ENCODE measurements at places on chromosomes 5 and 9. TPM values are rescaled to one million over a fixed set of nuclear protein-coding genes. Genes with fewer than 3 reads are reported as not detected.

DNA sequence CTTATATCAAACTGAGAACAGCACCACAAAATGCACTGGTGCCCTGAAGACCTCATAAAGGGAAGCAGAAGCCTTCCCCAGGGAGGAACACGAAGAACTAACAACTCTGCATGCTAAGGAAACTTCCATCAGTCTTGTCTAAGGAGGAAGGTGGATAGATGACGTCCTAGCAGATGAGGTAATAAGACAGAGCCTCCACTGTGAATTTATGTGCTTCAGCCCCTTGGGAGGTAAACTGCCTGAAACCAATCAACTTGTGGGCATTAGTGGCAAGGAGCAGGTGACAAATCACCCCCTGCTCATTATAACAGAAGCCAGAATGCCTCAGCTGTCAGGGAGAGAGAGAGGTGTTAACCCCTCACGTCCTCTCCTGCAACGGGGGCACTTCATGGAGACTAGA lies 48.9 kb upstream of the SPIN1 start:
- DNase-seq = no peak

DNA sequence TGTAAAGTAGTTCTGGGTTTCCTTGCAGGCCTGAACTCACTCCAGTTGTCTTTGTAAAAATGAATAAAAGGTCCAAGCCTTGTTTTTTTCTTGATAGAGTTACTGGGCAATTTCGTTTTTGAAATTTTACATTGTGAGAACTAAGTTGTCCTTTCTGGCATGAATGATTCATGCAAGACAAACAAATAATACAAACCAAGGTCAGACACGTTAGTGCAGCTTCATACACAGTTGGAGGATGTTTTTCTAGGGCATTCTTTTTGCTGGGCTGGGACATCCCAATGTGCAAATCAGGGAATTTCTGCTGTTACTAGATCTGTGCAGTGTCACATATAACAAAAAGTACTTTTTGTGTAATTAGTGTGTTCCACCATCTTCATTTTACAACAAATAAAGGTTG lies 96.0 kb downstream of the MEGF10 start:
- no peak for DNase-seq

GRCh38 chr9:91816356-91816755 lies 133.7 kb downstream of the ROR2 start:
- DNase-seq = no peak

DNA sequence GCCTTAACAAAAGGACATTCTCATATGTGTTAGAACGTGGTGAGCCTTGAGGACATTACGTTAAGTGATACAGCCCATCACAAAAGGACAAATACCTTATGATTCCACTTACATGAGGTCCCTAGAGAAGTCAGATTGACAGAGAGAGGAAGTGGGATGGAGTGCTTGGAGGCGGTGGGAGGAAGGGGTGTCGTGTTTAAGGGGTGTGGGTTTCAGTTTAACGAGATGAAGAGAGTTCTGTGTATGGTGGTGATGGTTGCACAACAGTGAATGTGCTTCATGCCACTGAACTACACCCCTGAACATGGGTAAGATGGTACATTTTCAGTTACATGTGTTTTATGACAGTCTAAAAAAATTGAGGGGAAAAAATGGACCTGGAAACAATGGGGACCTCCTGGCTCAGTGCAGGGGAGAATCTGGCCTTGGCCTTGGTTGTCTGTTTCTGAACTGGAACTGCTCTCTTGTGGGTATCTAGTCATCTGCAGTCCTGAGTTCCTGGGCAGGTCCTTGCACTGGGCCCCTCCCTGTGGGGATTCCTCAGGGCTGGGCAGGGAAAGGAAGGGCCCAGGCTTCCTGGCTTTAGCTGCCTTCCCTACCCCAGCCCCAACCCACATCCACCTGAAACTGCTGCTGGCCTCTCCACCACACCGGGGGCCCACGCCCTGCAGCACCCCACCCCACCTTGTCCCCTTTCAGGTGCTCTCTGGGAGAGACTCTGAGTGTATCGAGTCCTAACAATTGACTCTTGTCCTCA lies 17.8 kb downstream of the LRRC8A start:
- no peak for DNase-seq

DNA sequence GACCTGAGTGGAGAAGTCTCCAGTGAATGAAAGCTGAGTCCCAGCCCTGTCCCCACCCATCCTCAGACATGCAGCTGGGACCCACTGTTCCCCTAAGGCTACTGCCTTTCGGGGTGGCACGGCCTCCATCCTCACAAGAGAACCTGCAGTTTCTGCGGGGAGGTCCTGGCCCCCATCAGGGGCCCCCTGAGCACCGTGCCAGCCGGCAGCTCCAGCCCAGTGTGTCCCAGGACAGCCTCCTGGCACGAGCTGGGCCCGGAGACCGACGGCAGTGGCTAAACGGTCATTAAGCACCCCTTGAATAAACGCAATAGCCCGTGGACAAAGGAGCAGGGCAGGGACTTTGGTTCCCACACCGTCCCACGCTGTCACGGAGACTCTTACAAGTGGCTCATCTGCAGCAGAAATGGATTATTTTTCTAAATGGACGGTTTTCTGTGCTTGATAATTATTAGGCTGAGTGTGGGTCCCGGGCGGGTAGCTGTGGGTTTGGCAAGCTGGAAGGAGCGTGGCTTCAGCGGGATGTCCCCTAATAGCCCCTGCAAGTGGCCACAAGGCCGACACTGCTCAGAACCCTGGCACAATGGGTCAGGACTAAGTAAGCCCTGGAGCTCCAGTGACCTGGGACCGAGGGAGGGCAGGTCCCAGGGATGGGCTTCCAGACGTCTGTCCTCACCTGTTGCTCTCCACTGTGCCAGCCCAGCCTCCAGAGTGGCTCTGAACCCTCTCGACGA lies 17.4 kb downstream of the FAM78A start:
- DNase-seq = no peak

GRCh38 chr9:29830821-29831220 lies 2257.5 kb upstream of the C9orf72 start:
- DNase-seq = no peak

- DNase-seq = no peak
Observed at GRCh38 chr5:126814721-126815404, 37.9 kb downstream of the LMNB1 start.

GRCh38 chr9:14269916-14270315 lies 44.0 kb downstream of the NFIB start:
- no peak for DNase-seq

DNA sequence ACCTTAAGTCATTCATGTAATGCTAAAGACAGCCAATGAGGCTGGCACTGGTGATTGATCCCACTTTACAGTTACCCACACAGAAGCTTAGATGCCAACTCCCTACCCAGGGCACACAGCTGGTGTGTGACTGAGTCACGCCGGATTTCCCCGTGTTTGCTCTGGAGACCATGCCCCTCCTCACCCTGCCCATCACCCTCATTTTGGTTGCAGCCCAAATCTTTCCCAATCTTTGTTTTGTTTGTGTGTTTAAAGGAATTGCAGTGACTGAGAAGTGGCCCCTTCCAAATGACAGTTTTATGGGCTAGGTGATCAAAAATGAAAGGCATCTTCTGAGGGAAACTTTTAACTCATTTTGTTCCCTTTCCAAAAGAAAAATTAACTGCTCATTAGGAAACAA lies 10.9 kb downstream of the FBXL7 start:
- DNase-seq = no peak

- DNase-seq = no peak
Observed at GRCh38 chr5:135951807-135952206, 3.0 kb downstream of the LECT2 start.

DNA sequence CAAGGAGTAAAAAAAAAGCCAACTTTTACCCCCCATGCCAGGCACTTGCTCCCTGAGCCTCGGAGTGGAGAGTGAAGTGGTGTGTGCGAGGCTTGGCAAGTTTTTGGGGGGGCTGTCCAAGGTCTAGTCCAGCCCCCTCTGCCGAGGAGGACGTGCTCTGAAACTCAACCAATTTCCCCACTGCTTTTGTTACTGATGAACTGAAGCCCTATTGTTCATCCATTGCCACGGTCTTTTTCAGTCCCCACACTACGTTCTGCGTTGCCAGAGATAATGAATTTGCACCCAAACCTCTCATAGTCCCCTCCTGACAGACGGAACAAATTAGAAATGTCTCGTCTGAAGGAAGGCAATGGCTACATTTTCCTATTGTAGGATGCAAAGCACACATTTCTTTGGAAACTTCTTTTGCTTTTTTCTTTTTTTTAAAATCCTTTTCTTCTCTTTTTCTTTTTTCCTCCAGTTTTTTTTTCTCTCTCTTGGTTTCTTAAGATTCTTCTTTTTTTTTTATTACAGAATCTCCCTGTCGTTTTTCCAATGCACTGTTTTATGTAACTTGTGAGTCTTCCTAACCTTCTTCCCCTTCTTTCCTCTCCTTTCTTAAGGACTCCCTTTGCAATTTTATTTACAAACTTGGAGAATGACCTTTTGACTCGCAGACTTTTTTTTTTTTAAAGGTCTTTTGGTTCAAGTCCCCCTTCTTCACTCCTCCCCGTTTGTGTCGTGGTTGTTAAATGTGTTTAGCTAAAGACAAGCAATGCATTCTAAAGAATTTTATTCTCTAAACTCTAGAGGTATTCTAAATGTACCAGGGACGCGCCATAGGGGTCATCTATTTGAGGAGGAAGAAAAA lies 209.5 kb downstream of the MEF2C start:
- no peak for DNase-seq

GRCh38 chr5:73095564-73096238 lies 24.7 kb upstream of the TMEM171 start:
- no peak for DNase-seq

DNA sequence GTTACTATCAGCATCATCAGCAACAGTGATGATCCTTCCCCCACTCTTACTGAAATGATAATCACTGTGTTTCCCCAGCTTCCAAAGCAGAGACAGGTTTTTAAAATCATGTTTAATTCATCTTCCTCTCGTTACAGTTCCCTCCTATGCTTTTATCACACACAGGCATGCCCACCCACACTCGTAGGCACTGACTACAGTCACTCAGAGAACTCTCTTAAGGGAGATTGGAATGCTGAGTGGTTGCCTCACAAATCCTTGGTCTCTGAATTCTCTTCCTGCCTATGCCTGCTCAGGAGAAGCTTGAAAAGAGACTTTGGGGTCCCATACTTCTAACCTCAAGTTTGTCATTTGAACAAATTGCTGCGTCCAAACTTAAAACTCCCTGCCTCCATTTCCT lies 179.2 kb downstream of the FRMD3 start:
- no peak for DNase-seq

DNA sequence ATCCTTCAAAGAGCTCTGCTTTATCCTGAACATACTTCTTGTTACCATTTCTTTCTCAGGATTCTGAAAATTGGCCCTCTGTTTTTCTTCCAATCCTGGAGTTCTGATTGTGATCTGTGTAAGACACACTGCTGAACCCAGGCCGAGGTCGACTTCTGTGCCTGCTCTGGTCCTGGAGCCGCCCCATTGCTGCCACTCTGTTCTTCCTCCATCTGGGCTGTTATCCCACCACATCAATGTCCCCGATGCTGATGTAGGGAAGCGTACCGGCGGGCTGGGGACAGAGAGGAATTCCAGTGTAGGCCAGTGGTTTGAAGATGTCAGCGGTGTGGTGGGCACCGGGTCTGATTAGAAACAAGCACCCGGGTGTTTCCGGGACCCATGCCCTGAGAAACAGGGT lies 102.5 kb downstream of the LIFR start:
- DNase-seq = no peak

DNA sequence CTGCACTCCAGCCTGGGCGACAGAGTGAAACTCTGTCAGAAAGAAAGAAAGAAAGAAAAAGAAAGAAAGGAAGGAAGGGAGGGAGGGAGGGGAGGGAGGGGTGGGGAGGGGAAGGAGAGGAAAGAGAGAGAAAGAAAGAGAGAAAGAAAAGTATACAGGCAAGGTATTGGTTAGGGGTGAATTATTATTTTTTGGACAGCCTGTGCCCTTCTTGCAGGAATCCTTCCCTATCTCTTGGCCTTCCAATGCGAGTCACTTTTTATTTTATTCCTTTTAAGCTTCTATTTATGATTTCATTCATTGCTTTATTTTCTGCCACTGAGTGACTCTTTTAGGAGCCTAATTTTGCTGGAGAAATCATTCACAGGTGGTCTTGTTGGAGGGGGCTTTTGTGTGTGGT lies 98.7 kb downstream of the PDE8B start:
- DNase-seq = no peak

DNA sequence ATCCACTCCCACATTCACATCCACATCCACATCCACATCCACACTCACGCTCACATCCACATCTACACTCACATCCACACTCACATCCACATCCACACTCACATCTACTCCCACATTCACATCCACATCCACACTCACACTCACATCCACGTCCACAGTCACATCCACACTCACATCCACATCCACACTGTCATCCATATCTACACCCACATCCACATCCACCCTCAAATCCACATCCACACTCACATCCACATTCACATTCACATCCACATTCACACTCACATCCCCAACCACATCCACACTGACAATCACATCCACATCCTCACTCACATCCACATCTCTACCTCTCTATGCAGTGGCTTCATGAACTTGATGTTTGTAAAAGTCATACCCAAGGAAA lies 190.5 kb downstream of the IRX1 start:
- DNase-seq = no peak

DNA sequence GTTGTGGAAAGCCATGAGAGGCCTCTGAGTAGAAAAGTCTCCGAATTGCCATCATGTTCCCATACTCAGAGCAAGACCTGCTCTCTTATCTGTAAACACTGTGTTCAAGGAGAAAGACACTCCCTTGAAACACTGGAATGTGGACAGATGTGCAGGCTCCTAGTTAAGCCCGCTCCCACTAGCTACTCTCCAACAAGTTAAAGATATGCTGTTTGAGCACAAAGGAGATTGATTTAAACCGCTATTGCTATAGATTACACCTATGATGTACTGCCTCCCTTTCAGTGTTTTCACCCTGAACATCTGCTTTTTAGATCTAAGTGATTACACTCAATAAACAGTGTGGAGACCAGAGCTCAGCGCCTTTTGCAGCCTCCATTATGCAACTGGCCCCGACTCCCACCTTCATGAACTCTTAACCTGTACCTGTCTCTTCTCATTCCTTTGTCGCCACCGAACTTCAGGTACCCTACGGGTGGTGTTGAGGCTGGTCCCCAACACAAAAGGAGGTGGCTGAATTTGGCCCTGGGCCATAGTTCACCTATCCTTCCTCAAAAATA lies 47.5 kb downstream of the TMEM245 start:
- no peak for DNase-seq

GRCh38 chr5:55856516-55857246 lies 5.5 kb downstream of the IL31RA start:
- DNase-seq = no peak

- DNase-seq = no peak
Observed at GRCh38 chr5:178832618-178833201, 27.0 kb upstream of the ZNF354B start.

DNA sequence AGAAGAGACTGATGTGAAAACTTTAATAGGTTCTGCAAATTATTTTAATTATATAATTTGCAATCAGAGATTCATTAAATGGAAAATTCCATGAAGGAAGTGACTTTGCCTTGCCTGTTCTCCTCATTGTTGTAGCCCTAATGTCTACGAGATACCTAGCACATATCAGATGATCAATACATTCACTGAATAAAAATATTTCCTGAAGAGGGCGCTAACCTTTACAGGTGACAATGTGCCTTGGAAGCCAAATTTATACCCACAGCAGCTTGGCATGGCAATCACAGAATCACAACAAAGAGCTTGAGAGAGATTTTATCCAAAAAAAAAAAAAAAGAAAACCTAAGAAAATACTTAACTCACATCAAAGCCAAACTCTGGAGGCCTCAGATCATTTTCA lies 17.4 kb downstream of the HAUS6 start:
- DNase-seq = no peak

Gene SVEP1
- polyA plus RNA-seq = 0.09 TPM

Gene MPDZ
- polyA plus RNA-seq = 9.0 TPM

Gene MZB1
- polyA plus RNA-seq = 0.13 TPM

Gene SMIM33
- not detected for polyA plus RNA-seq

Gene BHMT2
- polyA plus RNA-seq = not detected

Gene MARCHF6
- polyA plus RNA-seq = 196 TPM

Gene CENPP
- polyA plus RNA-seq = 2.8 TPM

Gene NEUROG1
- polyA plus RNA-seq = not detected

Data from keratinocyte (primary cell).